Cardiac septum (tissue), 1 donor: ENCODE measurements at places on chromosomes 2 and 18.

GRCh38 chr2:63740943-63741342, 100.8 kb upstream of the UGP2 start:
- DNase-seq = no peak

DNA sequence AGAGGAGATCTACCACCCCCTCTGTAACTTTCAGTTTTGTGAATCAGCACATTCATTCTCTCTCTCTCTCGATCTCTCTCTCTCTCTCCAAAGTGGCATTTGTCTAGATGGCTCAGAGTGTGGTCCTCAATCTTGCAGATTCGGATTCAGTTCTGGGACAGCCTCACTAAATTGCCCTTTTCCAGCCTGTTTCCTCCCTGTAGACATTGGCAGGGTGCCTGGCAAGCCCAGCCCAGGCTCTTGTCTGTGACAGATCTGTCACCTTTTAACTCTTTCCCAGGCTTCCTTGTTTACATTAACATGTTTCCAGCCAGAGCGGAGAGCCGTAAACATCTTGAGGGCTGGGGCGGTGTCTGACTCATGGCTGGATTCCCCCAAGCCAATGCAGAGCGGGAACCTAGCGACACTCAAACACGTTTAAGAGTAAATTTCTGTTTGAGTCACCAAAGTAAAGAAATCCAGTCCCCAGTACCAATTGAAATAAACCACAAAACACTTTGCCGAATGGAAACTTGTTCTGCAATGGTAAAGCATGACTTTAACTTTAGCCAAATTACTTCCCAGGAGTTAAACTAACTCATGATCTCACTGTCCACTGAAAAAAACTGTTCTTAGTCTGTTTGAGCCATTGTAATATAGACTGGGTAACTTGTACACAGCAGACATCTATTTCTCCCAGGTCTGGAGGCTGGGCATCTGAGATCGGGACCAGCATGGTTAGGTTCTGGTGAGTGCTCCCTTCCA, 6.6 kb upstream of the CYP27C1 start:
- no peak for DNase-seq

DNA sequence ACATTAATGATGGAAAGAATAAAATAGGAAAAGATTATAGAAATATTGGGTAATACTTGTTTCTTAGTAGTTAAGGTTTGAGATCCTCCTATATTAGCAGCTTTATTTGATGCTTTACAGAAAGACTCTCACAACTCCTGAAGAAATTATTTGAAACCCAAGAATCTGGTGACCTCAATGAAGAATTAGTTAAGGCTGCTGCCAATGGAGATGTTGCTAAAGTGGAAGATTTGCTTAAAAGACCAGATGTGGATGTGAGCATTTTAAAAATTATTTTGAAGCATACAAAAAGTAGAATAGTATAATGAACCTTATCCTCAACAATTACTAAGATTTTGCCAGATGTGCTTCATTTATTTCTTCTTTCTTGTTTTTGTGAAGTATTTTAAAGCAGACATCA, 59.1 kb downstream of the MIB1 start:
- DNase-seq = no peak

- peak; percentile 73 for DNase-seq
Observed at GRCh38 chr2:85162746-85163301, 29.6 kb downstream of the TCF7L1 start.

GRCh38 chr2:37637190-37637860, 34.1 kb downstream of the CDC42EP3 start:
- no peak for DNase-seq

DNA sequence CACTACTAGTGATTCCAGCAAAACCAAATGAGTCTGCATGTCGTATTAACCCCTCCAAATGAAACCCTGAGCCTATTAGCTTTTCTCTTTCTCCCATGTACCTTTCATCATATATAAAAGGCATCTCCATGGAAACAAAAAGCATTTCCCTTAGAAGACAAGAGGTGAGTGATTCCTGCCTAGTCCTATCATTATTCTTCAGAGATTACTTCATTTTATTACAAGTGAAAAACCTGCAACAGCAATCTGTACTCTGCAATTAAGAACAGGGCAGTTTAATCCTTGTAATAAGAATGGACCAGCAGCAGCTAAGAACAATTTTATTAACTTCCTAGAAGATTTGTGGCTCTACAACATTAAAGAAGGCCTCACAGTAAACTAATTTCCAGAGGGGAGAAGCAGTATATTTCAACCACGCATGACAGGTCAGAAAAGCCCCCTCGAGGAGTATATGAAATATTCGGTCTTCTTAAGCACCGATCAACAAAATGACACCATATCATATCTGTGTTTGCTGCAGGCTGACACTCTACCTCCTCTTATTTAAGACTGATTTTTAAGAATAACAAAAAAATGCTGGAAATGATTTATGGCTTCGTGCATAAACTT, 132.3 kb upstream of the TFPI start:
- no peak for DNase-seq

- DNase-seq = no peak
Observed at GRCh38 chr2:65175894-65176530, 46.1 kb upstream of the RAB1A start.

- DNase-seq = no peak
Observed at GRCh38 chr18:77897606-77898005, 648.0 kb downstream of the GALR1 start.

GRCh38 chr2:47193607-47194006, 38.5 kb upstream of the STPG4 start:
- DNase-seq = no peak

DNA sequence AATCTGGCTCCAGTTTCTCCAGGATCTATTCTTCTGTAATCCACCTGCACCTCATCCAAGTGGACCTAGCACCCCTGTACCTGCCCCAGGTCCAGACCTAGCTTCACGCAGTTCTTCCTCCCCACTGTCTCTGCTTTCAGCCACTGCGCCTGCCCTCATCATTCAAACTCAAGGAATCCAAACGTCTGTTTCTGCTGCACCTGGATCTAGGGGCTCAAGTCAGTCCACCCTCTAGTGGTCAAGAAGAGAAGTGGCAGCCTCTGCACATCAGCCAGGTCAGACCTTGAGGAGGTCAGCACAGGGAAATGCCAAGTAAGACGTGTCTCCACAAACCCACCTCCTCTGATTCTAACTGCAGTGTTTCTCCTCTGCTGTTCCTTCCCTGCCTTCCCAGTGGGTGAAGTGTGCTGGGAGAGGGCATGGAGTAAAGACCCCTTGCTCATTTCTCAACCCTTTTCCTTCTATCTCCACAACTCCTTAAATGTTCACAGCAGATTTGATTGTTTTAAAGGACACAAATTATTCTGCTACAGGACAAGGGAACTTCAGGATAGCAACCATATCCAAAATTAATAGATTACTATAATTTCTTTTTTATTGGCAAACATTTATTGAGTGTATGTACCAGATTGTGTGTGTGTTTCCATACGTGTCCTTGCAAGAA, 8.6 kb upstream of the RNF152 start:
- no peak for DNase-seq

DNA sequence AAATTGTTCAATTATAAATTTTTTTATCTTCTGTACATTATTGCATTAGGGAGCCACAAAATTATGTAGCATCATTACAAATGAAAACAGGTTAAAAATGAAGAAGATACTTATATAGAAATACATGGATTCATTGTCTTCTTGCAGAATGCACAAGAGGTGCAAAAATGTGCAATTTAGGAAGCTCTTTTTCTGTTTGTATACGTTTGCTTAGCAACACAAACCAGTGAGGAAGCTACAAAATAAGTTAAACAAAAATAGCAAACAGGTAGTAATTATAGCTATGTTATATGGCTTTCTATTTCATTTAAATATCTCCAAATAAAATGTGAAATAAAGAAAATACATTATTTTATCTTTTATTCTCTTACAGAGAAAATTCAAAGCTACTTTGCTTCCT, 177.6 kb upstream of the SESTD1 start:
- DNase-seq = no peak

DNA sequence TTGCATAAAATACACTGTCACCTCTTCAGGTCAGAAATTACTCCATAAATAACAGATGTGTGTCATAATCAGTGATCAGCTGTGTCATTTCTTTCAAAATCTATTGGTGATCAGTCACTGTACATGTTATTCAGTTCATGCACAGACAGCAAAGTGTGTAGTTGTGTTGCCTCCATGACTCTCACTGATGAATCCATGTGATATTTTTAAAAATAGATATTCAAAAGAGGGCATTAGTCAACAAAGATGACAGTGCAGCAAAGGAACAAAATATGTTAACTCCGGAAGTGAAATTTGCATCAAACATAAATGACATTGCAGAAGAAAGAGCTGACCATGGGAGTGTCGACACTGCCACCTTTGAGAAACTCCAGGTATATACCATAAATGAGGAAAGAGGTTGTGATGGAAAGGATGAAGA, 17.1 kb upstream of the MCM6 start:
- DNase-seq = no peak

- DNase-seq = no peak
Observed at GRCh38 chr2:3223080-3223923, 154.3 kb downstream of the EIPR1 start.

DNA sequence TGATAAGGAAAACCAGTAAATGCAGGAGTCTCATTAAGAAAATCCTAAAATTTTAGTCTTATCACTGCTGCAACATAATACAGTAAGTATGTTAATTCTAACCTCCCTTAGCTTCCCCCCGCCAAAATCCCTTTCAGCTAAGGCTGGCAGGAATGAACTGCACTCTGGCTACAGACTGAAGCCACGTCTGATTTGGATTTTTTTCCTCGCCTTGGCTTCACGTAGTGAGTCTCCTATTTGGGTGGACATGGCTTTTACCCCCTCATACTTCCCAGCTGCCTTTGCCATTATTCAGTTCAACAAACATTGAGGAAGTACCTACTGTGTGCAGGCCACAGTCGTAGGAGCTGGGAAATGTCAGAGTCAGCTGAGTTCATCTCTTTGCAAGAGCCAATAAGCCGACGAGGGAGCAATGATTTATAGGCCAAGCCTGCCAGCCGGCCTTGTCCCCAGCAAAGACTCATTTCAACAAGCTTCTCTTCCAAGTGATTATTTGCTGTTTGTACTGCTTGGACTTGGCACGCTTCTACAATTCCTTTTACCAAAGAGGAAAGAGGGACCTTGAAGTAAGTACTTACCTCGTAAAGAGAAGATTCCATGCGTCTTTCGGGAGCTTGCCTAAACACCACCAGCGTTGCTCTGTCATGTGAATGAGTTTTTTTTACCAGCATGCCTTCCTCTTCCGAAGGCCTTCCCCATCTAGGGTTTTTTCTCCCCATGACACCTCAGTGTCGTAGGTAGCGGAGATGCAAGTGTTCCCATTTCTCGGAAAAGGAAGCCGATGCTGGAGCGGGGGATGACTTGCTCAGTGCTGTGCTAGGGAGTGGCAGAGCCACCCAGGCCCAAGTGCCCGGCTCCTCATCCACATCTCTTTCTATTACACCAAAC, 138.6 kb downstream of the KLHL29 start:
- DNase-seq = no peak

DNA sequence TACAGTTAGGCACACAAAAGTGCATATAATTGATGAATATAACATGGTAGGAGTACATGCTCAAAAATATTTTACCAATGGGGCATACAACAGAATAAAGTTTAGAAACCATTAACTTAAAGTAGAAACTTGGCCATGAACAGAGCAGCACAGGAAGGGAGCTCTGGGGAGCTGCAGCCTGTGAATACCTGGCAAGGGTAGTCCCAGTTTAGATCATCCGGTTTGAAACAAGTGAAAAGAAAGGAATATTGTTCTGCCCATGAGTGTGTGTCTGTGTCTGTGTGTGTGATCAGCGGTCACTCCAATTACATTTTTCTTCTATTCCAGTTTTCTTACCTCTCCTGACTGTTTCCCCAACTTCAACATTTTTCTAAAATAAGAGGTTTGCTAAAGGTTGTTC, 233.0 kb downstream of the ALK start:
- DNase-seq = no peak
